ENCODE measurements at places on chromosomes 7 and 10. TPM values are rescaled to one million over a fixed set of nuclear protein-coding genes. Genes with fewer than 3 reads are reported as not detected.

The BTAF1 gene
- total RNA-seq: 43.4 TPM

DNA sequence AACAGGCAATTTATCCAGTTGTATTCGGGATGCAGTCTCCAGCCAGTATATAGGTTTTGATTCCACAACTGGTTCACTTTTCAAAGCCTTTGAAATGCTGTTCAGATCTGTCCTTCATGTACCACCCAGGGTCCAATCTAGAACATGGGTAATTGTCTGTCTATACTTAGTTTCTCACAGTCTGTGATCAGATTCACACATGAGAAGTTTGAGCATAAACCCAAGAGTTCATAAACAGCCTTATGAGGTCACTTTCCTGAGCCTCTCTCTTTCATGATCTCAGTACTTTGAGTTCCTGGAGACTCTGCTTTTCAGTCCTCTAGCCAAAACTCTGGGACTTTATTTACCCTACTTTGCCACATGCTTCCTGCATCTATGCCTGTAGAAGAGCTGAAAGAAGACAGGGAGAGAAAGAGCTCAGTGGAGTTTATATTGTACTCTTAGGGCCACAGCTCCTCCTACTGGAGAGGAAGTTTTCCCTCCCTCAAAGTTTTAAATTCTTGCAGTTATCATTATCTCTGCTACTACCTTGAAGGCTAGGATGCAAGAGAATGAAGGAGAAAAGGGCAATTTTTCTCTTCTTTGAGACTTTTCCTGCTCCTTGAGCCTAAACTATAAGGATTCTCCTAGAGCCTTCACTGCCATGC, 172.0 kb downstream of the ZEB1 start:
- peaks cover 17% of the 10 kb centered on the region for H3K36me3 ChIP-seq
- no peak overlapping the region for H3K27ac ChIP-seq
- H3K4me1 ChIP-seq: peaks cover 4% of the 10 kb centered on the region
- H3K27me3 ChIP-seq: no peaks in the 10 kb centered on the region
- H3K4me3 ChIP-seq: no peak overlapping the region
- peak; percentile 36 for DNase-seq

The SUN3 gene
- total RNA-seq: not detected

- H3K27ac ChIP-seq: no peak overlapping the region
- no peaks in the 10 kb centered on the region for H3K4me1 ChIP-seq
- no peak overlapping the region for H3K4me3 ChIP-seq
- H3K36me3 ChIP-seq: no peaks in the 10 kb centered on the region
- no peak for DNase-seq
- no peaks in the 10 kb centered on the region for H3K27me3 ChIP-seq
Observed at GRCh38 chr7:145106001-145106400, 270.1 kb upstream of the TPK1 start.

DNA sequence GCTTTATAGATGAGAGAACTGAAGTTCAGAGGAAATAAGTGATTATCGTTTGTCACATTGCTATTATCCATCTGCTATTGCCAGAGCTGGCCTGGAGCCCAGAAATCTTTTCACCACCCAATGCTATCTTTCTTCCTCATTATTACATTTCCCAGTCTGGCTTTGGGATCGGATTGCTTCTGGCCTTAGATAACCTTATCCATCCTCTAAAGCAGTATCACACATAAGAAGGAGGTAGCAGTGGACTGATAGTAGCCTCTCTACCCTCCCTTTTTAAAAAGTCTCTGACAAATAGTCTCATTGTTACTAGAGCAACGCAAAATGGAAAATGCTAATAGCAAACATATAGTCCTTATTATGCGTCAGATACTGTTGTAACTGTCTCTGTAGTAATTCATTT, 1.3 kb upstream of the CLDN12 start:
- peaks cover 18% of the 10 kb centered on the region for H3K27me3 ChIP-seq
- no peak overlapping the region for H3K4me3 ChIP-seq
- H3K27ac ChIP-seq: no peak overlapping the region
- no peak for DNase-seq

All from activated CD8-positive, alpha-beta memory T cell treated with anti-CD3 and anti-CD28 coated beads, Interleukin-2, amount 10 ng/mL, durations not matched to agents 7 days and 5 days (primary cell).